Lung microvascular endothelial cell (primary cell): ENCODE measurements at places on chromosomes 1 and 21. TPM values are rescaled to one million over a fixed set of nuclear protein-coding genes. Genes with fewer than 3 reads are reported as not detected.

The CD84 gene
- total RNA-seq = not detected in 2 replicates

The REG4 gene
- total RNA-seq = not detected in 2 replicates

The YBX1 gene
- 453 and 456 TPM in 2 replicates for total RNA-seq

The CFAP74 gene
- total RNA-seq = not detected in 2 replicates

DNA sequence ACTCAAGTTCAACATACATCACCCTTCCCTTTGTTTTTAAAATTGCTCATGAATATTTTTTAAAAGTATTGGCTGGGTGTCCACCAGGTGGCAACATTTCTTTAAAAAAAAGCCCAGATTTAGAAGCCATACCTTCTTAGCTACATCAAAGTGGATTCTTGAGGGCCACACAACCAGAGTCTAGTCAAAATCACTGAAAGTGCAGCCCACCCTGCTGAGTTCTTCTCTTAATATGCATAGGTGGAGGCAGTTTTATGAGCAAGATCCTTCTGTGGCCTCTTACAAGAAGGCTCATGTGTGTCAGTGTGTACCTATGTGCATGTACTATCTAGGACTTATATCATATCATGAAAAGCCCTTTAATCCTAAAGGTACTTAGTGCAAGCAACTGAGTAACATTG is 16.9 kb upstream of the GNG12 start:
- DNase-seq = peak; percentile 72

DNA sequence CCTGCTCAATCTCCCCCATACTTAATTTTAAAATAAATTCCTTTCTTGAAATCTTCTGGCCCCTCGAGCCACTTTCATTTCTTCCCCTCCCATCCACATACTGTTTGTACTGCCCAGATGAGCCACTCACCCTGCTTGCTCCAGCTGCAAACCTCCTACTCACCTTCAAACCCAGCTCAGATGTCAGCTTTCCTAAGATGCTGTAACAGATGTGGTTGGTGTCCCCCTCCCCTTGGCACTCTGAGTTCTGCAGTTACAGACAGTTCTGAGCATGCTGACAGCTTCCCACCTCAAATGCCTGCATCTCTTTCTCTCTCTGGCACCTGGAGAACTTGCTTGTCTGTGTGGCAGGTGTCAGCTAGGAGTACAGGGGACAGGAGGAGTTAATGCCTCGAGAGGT is 106.7 kb downstream of the PTPRU start:
- no peak for DNase-seq

DNA sequence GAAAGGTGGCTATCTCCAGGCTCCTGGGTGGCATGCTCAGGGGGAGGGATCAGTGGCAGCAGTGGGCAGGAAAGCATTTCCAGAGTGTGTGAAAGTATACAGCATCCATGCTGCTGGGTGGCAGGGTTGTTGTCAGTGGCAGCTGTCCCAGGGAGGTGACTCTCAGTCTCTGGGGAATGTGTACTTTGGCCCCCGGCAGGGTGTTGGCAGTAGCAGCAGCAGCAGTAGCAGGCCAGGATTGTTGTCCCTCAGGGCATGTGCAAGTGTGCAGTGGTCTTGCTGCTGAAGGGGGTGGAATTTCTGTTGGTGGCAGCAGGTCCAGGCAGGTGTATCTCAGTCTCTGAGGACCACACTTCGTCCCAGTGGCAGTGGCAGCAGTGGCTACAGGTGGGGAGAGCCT is 71.7 kb upstream of the GUCA2B start:
- DNase-seq = no peak

- DNase-seq = no peak
These were observed 20.2 kb downstream of the CAPZB start for GRCh38 chr1:19465123-19465522.

- DNase-seq = peak; percentile 94
These were observed 88.3 kb upstream of the ARHGAP29 start for GRCh38 chr1:94325377-94326302.

GRCh38 chr1:167665469-167665868 is 35.4 kb downstream of the RCSD1 start:
- DNase-seq = no peak

- no peak for DNase-seq
These were observed 131.3 kb downstream of the ZP4 start for GRCh38 chr1:237759377-237759776.

DNA sequence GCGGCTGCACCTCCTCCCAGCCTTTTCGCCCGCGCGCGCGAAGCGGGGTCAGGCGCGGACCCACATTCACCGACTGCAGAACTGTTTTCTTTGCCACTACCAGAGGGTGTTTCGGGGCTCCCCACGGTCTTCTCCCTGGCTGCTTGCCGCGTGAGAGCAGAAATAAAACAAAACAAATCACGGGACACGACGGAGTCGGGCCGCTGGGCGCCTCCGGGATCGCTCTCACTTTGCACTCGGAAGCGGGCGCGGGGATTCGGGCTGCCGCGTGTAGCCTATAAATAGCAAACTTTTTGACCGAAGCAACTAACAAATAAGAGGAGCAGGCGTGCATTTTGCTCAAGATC is 412.3 kb upstream of the ESRRG start:
- DNase-seq = no peak

- DNase-seq = no peak
These were observed 228.0 kb downstream of the TOMM20 start for GRCh38 chr1:234900595-234900994.

- no peak for DNase-seq
These were observed 18.9 kb upstream of the RNF223 start for GRCh38 chr1:1092894-1093609.

GRCh38 chr1:48887796-48888195 is 111.1 kb upstream of the BEND5 start:
- DNase-seq = no peak

DNA sequence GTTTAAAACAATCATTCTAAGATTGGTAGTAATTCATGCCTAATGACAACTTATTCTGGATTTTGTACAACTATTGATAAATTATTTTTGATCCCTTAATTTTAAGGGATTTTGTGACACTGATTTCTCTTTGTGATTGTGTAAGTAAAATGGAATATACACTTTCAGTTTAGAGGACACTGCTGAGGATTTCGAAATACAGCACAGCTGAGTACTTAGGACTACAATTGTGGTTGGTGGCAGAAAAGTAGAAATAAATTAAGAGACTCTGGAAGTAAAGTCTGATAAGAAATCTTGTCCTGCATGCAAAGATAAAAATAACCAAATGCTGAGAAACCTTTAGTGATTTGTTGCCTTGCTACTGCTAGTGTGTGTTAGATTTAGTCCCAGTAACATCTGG is 40.0 kb downstream of the TYW3 start:
- DNase-seq = no peak

- no peak for DNase-seq
These were observed 14.6 kb upstream of the PTBP2 start for GRCh38 chr1:96707023-96707422.

DNA sequence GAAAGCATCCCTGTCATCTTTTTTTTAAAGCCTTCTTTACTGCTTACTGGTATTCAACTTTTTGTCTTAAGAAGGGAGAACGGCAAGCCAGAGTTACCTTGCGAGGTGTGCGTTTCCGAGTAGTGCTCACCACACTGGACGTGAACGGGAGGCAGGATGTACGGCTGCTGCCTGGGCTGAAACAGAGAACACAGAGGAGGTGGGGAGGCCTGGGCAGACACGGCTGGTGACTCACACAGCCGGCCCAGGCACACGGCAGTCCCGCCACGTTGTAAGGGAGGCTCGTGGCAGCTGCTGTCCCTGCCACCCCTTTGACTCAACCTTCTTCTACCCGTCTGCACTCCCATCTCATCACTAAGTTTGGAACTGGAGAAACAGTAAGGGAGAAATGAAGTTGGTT is 105.8 kb downstream of the SMYD2 start:
- peak; percentile 59 for DNase-seq
